ENCODE measurements at places on chromosomes 5 and 9. TPM values are rescaled to one million over a fixed set of nuclear protein-coding genes. Genes with fewer than 3 reads are reported as not detected.

CKS2 gene
- total RNA-seq, result 21.5 TPM

ADCY2 gene
- total RNA-seq, result 12.4 TPM

CCIN gene
- not detected for total RNA-seq

GRCh38 chr5:132147663-132148062 is 74.1 kb downstream of the CSF2 start:
- no peak overlapping the region for H3K4me3 ChIP-seq
- no peaks in the 10 kb centered on the region for H3K4me1 ChIP-seq
- DNase-seq, result no peak
- H3K27ac ChIP-seq, result no peak overlapping the region

- DNase-seq, result no peak
- no peak overlapping the region for H3K27ac ChIP-seq
- H3K4me3 ChIP-seq, result no peak overlapping the region
- no peaks in the 10 kb centered on the region for H3K27me3 ChIP-seq
- H3K36me3 ChIP-seq, result no peaks in the 10 kb centered on the region
These were observed 142.2 kb downstream of the DCP2 start for GRCh38 chr5:113118765-113119164.

DNA sequence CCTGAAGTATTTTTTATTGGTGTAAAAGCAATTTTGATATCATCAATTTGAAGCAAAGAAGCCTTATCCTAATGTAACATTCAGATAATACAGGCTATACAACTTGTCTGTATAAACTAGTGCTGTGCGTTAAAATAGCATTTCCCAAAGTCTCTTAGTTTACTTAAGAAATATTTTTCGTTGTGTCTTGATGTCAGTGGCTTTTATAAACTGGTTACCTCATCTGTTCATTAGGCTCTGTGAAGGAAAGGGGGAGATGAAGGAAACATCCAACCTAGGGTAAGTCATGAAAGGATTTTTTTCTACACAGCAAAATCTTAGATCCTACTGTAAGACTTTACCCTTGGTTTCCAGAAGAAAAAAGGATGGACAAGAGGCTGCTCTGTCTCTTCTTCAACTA is 272.9 kb downstream of the PJA2 start:
- H3K4me3 ChIP-seq, result no peak overlapping the region
- no peak overlapping the region for H3K27ac ChIP-seq
- H3K4me1 ChIP-seq, result no peaks in the 10 kb centered on the region
- no peak for DNase-seq

Measured in Peyer's patch (tissue), 4 donors.